Activated CD4-positive, alpha-beta T cell treated with anti-CD3 and anti-CD28 coated beads, Interleukin-2, amount 10 ng/mL, durations not matched to agents 7 days and 5 days (primary cell): ENCODE measurements at places on chromosomes 5 and 9.

DNA sequence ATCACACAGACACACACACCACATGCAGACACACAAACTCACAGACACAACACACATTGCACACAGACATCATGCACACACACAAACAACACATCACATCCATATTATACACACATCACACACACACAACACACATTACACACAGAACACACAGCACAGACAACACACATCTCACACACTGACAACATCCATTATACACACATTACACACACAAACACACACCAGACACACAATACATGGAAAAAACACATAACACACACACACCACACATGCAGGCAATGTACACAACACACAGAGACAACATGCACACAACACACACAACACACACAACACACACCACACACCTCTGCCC is 4.8 kb upstream of the CCDC187 start:
- DNase-seq, result no peak

DNA sequence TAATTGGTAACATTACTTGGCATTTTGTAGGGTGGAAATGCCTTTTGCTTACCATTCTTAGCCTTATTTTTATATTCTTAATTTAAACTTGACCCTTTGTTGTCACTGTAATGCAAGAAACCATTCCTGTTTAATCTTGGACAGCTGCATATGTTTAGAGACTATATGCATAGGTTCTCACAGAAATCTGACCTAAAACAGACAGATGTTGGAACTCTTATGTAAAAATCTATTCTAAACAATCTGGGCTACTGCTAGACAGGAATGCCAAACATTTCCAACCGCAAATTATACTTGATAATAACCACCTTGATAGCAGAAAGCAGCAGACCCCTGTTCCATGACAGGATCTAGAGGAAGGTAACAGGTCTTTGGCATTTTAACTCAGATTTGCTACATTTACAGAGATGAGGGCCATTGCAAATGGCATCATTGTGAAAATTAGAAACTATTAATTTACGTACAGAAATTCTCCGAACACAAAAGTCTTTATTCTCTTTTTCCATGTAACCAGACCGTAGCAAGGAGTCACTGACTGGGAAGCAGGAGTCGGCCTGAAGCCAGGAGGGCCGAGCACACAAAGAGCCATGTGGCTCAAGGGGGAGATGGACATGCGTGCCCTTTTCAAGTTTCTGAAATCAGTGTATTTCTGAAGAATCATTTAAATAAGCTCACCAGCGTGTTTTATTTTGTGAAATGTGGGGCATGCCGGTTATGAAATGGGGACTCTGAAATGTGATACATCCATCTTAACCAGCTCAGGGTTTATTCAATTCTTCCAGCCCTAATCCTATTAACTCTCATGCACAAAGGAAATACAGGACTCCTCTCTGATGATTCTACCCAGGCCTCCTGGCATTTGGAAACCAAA is 139.3 kb downstream of the AOPEP start:
- DNase-seq, result no peak

- peak; percentile 37 for DNase-seq
These were observed 72.3 kb downstream of the GNA14 start for GRCh38 chr9:77575785-77576184.

DNA sequence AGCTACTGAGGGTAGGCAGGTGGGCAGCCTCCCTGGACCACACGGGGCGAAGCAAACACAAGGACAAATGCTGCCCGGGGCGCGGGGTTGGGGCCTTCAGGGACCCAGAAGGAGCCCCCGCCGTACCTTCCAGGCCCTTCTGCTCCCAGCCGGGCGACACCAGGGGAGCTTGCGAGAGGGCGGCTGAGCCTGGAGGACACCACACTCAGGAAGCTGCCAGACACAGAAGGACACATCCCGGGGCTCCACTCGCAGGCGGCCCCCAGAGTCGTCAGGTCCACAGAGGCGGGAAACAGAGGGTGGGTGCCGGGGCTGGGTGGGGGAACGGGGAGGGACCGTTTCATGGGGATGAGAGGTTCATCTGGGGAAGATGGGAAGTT is 58.5 kb upstream of the UBAC1 start:
- no peak for DNase-seq

- no peak for DNase-seq
These were observed 681 bp downstream of the PPWD1 start for GRCh38 chr5:65563777-65564176.

DNA sequence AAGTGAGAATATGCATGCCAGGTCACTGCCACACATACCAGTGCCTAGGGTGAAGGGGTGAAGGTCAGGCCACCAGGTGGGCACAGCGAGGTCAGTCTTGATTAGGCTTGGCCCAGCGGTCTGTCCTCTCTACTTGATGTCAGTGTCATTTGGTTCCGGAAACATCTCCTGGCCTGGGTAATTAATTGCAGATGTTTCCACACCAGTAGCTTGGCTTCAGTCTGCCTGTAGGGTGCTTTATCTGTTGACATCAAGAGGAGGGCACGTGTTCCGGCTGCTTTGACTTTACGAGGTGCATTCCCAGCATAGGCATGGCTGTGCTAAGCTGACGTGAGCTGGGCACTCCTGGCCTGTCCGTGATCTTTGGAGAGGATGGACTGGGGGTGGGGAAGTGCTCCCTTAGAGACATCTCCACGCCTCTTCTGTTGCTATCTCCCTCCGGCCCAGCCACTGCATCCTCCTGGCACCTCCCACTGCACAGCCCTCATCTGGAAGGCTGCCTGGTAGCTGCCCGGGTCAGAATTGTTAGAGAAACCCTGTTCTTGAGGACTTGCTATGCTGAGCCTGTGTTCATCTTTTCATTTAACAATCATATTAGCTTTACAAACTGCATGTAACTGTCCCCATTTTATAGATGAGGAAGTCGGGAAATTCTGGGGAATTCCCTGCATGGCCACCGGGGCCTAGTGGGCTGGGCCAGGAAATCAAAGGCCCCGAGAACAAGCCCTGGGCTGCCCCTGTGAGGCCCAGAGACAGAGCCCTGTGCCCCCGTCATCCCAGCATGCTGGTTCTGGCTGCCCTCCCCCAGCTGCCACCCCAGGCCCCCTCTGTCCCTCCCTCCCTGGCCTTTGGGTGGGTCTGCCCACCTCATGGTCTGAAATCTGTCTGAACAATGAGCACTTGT is 29.1 kb downstream of the JADE2 start:
- no peak for DNase-seq

GRCh38 chr9:38278457-38278856 is 114.0 kb upstream of the ALDH1B1 start:
- no peak for DNase-seq

GRCh38 chr5:91224456-91224855 is 158.7 kb downstream of the ARRDC3 start:
- DNase-seq, result no peak

GRCh38 chr5:54821445-54822323 is 163.7 kb downstream of the ESM1 start:
- no peak for DNase-seq

DNA sequence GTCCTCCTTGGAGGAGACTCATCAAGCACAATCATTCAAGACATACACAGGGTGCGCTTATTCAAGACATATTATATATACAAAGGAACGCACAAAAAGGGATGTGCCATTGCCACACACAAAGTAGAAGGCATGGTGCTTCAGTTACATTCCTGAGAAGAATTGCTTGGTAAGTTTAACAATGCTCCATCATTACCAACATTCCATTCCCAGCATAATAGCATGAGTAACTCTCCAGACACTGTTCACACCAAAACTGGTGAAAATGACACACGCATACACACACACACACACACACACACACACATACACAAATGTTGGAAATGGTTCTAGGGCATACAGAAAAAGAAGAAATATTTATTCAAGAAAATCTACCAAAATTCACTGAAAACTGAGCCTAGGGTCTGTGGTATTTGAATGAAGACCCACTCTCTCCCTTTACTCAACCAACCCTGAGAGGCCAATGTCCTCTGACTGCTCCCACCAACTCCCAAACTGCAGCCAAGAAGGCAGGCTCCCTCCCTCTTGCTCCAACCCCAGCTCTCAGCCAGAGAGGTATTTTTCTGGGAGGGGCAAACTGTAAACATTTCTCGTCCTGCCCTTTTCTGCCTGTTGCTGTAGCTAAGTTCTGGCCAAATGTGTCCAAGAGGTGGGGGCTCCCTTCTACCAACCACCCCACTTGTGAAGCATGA is 19.9 kb downstream of the UGT3A1 start:
- no peak for DNase-seq

DNA sequence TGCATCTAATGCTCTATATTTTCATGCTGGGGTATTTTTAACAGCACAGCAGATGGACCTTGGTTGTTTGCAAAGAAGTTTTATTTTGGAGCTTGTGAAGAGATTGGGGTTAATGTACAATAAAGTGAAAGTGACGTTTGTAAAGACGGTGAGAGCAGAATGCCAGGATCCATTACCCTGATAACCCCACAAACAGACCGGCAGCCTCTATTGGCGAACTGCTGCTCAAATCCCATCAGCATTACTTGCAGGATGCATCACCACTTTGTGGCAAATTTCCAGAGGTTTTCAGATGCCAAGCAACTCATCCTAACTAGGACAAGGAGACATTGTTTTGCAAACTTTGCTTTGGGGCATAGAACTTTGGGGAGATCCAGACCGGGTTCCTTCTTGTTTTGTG is 383.3 kb upstream of the ZNF462 start:
- DNase-seq, result no peak

DNA sequence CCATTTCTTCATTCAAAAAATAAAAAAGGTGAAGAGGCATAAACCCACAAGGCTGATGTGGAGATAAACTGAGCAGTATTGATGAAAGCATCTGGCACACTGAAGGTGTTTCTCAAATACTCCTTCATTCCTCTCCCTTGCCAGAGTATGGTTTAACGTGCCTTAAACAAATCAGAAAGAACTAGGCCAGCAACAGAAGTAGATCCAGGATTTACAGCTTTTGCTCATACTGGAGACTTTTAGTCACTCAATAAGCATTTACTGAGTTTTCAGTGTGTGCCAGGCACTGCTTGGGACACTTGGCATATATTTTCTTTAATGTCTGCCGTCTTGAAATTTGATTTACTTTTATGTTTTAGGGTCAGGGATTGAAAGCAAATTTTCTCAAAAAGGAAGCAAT is 53.0 kb downstream of the BNC2 start:
- DNase-seq, result no peak

DNA sequence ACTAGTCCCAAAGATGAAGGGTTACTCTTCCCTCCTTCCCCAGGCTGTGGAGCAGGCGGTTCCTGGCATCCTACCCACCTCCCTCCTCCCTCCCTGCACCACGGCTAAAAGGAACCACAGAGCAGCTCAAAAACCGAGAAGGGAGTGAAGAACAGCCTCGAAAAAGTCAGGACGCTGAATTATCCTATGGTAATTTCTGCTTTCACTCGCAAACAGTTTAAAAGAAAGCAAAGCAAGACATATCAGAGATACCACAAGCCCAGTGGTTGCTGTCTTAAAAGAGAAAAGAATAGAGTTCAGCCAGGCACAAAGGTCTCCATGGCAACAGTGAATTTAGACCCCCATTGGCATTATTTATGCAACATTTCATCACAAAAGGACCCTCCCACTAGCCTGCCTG is 315.4 kb downstream of the CTNND2 start:
- DNase-seq, result no peak

GRCh38 chr9:93668261-93668871 is 92.0 kb downstream of the PHF2 start:
- DNase-seq, result no peak

DNA sequence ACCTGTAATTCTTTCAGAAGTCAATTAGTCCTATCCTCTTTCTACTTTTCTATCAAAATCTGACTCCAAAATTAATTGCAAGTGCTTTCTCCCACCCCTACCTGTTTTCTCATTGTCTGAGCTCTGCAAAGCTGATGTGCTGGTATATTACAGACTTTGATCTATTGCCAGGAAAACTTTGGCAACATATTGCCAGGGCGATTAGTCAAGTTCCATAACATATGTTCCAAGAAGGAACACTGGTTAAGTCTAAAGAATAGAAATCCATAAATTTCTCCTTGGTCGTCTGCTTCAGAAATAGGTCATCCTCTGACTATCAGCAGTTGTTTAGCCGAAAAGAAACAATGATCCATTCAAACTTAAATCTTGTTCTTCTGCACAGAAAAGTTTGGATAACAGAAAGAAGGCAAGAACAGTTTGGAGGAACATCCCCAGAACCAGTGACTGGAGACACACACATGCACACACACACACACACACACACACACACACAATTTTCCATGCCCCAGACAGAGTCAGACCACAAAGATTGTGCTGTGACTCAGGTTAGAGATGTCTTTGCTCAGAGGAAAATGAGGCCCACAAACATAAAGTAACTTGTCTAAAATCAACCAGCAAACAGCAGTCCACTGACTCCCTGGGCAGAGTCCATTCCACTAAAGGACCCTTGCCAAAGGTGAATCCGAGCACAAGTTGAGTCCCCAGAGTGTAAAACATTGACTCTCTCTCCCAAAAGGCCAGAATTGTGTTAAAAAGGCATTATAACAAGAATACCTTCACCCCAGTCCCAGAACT is 202.1 kb downstream of the DEPDC1B start:
- DNase-seq, result no peak

GRCh38 chr9:124551472-124552272 is 44.5 kb upstream of the NR5A1 start:
- peak; percentile 48 for DNase-seq

DNA sequence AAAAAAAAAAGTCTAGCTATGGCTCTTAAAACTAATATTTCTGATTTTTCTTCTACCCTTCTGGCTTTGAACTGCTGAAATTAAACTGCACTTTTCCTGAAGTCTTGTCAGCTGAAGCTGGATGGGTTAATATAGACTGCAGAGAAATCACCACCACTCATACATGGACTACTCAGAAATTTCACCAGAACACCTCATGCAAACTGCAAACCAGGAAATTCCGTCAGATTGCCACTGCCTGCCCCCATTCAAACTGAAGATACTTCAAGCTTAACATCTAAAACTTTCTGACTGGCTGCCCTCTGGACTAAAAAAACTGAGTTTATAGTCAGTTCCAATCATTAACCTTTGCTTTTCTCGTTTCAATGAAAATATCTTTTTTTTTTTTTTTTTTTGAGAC is 11.6 kb upstream of the ANXA2R start:
- no peak for DNase-seq

DNA sequence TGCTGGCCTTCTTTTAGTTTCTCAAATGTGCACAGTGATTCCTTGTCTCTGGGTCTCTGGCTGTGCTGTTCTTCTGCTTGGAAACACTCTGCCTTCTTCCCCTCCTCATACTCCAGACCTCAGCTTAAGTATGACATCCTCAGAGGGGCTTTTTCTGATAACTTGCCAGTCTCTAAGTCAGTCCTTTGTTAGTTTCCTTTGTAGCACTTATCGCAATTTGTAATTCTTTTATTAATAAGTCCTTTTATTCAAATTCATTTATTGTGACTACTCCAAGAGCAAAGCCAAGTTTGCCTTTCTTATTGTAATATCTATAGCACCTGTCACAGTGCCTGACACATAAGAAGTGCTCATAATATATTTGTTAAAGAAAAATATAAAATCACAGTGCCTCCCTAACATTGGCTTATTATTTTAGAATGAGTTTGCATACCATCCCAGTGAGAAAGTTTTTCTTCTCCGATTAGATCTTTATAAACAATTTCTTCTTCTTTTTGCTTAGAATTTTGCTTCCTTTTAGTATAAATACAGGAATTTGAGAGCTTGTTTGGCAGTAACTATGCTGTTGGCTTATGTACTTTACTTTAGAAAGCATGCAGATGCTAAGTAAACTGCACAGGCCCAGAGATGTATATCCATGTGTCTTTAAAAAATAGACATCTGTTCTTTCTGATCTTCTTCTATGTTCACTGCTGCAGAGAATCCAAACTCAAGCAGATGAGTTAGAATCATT is 198.0 kb downstream of the GAS1 start:
- DNase-seq, result no peak
